Right hindlimb (tissue), 1 donor: ENCODE measurements at places on chromosomes 2 and 18.

DNA sequence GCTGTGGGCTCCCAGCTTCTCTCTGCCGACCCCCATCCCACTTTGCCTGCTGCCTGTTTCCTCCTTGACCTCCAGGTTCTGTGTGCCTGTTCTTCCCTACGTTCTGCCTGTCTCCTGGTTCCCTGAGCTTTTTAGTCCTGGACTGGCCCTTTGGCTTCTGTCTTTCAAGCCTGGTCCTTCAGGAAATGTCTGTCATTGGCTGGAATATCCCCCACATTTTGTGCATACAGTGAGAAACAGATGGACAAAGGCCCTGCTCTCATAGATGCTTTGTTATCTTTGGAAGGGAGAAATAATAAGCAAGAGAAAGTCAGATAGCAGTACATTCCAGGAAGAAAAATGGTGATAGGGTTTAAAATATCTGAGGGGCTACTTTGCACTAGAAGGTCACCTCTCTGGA, 5.7 kb downstream of the MGAT5 start:
- no peak for DNase-seq

DNA sequence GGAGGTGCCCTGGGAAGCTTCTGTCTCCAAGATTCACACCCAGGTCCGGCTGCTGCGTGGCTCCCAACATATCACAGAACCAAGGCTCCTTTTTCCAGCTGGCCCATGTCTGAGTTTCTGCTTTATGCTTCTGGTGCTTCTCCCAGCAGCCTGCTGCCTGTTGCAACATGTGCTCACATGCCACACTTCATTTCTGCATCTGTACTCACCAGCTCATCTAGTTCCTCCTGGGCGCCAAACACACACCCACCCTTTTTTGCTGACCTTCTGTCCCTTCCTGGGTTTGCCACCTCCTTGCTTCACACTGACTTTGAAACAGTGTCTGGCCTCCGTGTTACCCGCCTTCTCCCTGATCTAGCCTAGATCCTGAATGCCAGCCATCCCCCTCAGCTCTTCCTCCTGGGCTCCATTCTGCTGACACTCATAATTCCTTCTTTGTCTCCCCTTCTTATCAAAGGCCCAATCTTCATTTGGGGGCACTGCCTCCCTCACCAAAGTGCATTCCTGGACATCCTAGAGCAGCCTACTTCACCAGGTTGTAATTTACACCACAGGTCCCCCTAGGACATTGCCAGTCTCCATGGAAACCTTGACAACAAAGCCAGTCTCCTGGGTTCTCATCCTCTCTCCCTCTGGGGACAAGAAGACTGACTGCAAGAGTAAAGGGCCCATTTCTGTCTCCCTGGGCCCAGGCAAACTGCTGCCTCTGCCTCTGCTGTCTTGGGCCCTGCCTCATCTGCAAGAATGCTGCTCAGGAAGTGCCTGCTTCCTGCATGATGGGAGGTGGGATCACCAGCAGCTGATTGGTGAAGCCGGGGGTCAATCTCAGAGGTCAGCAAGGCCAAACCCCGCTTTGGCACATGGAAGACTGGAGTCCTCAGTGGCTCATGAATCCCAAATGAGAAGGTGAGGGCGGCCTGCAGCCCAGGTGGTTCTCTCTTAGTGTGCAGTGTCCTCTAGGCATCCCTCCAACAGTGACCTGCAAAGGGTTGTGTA, 13.9 kb upstream of the PROM2 start:
- DNase-seq, result peak; percentile 17

- no peak for DNase-seq
Measured at GRCh38 chr2:46448111-46448510, 31.3 kb upstream of the TMEM247 start.

GRCh38 chr2:45134726-45135125, 125.5 kb upstream of the SIX2 start:
- no peak for DNase-seq

GRCh38 chr2:121694398-121695170, 42.1 kb downstream of the NIFK start:
- no peak for DNase-seq

GRCh38 chr18:13446610-13447461, 228.3 kb downstream of the LDLRAD4 start:
- peak; percentile 62 for DNase-seq

DNA sequence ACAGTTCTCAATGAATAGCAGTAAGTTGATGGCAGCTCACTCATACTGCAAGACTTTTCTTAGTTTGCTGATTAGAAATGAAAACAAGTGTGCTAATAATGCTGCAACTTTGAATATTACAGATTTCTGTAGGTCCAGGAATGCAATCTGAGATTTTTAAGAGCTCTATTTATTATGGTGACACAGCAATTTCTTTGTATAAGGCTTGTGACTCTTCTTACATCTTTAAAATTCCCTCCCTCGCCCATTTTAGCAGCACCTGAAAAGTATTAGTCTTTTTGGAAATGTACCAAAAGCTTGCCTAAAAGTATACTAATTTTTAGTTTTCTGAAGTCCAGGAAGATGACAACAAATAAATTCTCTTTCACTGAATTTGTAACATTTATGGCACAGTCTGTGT, 4.4 kb upstream of the HTR2B start:
- DNase-seq, result no peak
